ENCODE measurements at places on chromosomes 6 and 20. TPM values are rescaled to one million over a fixed set of nuclear protein-coding genes. Genes with fewer than 3 reads are reported as not detected.

TCF15 gene
- not detected for total RNA-seq

CLPSL2 gene
- total RNA-seq = not detected

PIGU gene
- total RNA-seq = 22.1 TPM

RAB22A gene
- total RNA-seq = 33.6 TPM

VSX1 gene
- not detected for total RNA-seq

INSM1 gene
- total RNA-seq = not detected

- H3K27me3 ChIP-seq = no peaks in the 10 kb centered on the region
- DNase-seq = no peak
- no peaks in the 10 kb centered on the region for H3K36me3 ChIP-seq
- H3K27ac ChIP-seq = no peak overlapping the region
Observed at GRCh38 chr20:18986146-18986830, 172.7 kb downstream of the SCP2D1 start.

GRCh38 chr6:135675862-135676261 is 175.6 kb upstream of the PDE7B start:
- H3K27me3 ChIP-seq = no peaks in the 10 kb centered on the region
- no peaks in the 10 kb centered on the region for H3K4me1 ChIP-seq
- H3K36me3 ChIP-seq = no peaks in the 10 kb centered on the region
- H3K4me3 ChIP-seq = no peak overlapping the region
- H3K27ac ChIP-seq = no peak overlapping the region

GRCh38 chr20:39910536-39910935 is 778.5 kb downstream of the MAFB start:
- no peak overlapping the region for H3K27ac ChIP-seq
- peak; percentile 71 for DNase-seq
- no peaks in the 10 kb centered on the region for H3K36me3 ChIP-seq
- peaks cover 6% of the 10 kb centered on the region for H3K4me1 ChIP-seq
- no peaks in the 10 kb centered on the region for H3K27me3 ChIP-seq
- H3K4me3 ChIP-seq = no peak overlapping the region

- peaks cover 14% of the 10 kb centered on the region for H3K27me3 ChIP-seq
- no peak within 1 kb of the TSS for H3K27ac ChIP-seq
- no peak for DNase-seq
- no peak within 1 kb of the TSS for H3K4me3 ChIP-seq
- peaks cover 17% of the 10 kb centered on the region for H3K4me1 ChIP-seq
Observed at GRCh38 chr20:41366546-41367392, at the start of gene EMILIN3. Gene EMILIN3 (minus strand): TSS chr20:41366818. CDS start chr20:41366634, 184 bp downstream.

DNA sequence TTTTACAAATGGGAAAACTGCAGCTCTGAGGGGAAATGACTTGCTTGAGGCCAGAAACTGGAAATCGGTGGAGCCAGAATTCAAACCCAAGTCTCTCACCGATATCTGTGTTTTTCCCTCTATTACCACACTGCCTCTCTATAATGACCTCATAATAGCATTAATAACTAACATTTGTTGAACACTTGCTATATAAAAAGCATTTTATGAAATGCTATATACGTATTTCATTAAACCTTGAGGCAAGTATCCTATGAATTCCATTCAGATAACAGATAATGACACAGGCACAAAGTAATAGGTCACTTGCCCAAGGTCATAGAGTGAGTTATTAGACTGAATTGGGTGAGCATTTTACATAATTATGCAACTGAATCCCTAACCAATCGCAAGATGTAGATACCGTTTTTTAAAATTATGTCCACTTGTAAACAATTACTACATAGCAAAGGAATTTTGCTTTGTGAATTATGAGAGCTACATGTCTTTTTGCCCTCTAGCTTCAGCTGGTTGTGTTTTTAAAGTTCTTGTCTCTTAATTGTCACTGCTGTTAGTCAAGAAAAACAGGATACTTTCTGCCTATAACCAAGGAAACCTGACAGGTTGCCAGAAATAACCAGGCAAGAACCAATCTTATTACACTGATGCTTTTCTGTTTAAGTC is 4.7 kb downstream of the DSN1 start:
- no peaks in the 10 kb centered on the region for H3K27me3 ChIP-seq
- peaks cover 7% of the 10 kb centered on the region for H3K4me1 ChIP-seq
- no peak for DNase-seq
- no peak overlapping the region for H3K27ac ChIP-seq
- no peak overlapping the region for H3K4me3 ChIP-seq

DNA sequence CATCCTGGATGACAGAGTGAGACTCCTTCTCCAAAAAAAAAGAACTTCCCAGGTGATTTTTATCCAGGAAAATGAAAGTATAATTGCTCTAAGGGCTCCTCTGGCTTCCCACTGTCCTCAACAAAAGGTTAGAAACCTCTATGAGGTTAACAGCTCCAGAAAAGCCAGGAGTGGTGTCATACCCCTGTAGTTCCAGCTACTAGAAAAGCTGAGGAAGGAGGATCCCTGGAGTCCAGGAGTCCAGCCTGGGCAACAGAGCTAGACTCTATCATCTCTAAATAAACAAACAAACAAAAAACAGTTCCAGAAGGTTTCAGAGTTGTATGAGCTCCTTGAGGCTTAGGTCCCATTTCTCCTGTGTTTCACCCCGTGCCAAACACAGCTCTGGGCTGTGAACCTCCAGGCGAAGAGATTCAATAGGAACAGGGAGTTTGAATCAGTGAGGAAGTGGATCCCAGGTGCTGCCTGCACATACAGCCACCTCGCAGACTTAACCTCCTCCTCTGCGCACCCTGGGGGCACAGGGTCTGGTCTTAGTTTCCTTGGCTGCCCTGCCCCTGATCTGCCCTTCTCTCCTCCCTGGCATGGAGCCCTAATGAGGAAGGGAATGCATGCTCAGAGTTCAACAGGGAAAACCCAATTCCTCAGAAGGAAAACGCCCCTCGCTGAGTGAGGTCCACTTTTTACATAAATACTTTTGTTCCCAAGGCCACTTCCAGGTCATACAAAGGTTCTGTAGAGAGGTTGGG is 31.0 kb downstream of the ZC3H12D start:
- H3K27me3 ChIP-seq = no peaks in the 10 kb centered on the region
- DNase-seq = peak; percentile 16
- H3K36me3 ChIP-seq = no peaks in the 10 kb centered on the region
- H3K27ac ChIP-seq = peak overlapping the region; percentile 95
- no peak overlapping the region for H3K4me3 ChIP-seq
- H3K4me1 ChIP-seq = peaks cover 39% of the 10 kb centered on the region

GRCh38 chr20:61731363-61732181 is 334.1 kb downstream of the TAF4 start:
- DNase-seq = no peak
- no peaks in the 10 kb centered on the region for H3K27me3 ChIP-seq
- H3K4me3 ChIP-seq = no peak overlapping the region
- H3K36me3 ChIP-seq = no peaks in the 10 kb centered on the region

DNA sequence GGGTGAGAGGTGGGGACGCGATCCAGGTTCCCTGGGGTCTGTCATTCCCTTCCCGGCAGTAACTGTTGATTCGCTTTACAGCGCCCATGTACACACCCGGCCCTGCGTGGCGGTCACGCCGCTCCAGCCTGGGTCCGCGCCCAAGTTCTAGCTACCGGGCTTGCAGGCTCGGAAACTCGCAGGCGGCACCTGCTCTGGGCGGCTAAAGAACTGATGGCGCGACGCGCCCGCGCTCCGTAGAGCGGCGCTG is 1.4 kb upstream of the POU3F2 start:
- H3K27ac ChIP-seq = no peak overlapping the region
- DNase-seq = peak; percentile 40
- no peak overlapping the region for H3K4me3 ChIP-seq
- H3K36me3 ChIP-seq = no peaks in the 10 kb centered on the region
- H3K27me3 ChIP-seq = peaks cover 54% of the 10 kb centered on the region

- H3K36me3 ChIP-seq = no peaks in the 10 kb centered on the region
- DNase-seq = no peak
- peaks cover 2% of the 10 kb centered on the region for H3K4me1 ChIP-seq
- H3K4me3 ChIP-seq = no peak overlapping the region
- H3K27me3 ChIP-seq = no peaks in the 10 kb centered on the region
Observed at GRCh38 chr20:5667705-5668528, 82.3 kb upstream of the SHLD1 start.

- no peak for DNase-seq
- H3K27me3 ChIP-seq = no peaks in the 10 kb centered on the region
- H3K27ac ChIP-seq = no peak overlapping the region
- H3K4me3 ChIP-seq = no peak overlapping the region
- peaks cover 26% of the 10 kb centered on the region for H3K4me1 ChIP-seq
- H3K36me3 ChIP-seq = no peaks in the 10 kb centered on the region
Observed at GRCh38 chr20:25544311-25544710, 41.0 kb downstream of the NINL start.

GRCh38 chr20:31837896-31838397 is 7.5 kb downstream of the FOXS1 start:
- no peak overlapping the region for H3K4me3 ChIP-seq
- H3K27me3 ChIP-seq = no peaks in the 10 kb centered on the region
- no peak for DNase-seq
- no peaks in the 10 kb centered on the region for H3K4me1 ChIP-seq
- no peaks in the 10 kb centered on the region for H3K36me3 ChIP-seq

- H3K27ac ChIP-seq = no peak overlapping the region
- no peaks in the 10 kb centered on the region for H3K4me1 ChIP-seq
- H3K27me3 ChIP-seq = no peaks in the 10 kb centered on the region
- no peaks in the 10 kb centered on the region for H3K36me3 ChIP-seq
Observed at GRCh38 chr20:52843425-52843824, 128.7 kb upstream of the TSHZ2 start.

DNA sequence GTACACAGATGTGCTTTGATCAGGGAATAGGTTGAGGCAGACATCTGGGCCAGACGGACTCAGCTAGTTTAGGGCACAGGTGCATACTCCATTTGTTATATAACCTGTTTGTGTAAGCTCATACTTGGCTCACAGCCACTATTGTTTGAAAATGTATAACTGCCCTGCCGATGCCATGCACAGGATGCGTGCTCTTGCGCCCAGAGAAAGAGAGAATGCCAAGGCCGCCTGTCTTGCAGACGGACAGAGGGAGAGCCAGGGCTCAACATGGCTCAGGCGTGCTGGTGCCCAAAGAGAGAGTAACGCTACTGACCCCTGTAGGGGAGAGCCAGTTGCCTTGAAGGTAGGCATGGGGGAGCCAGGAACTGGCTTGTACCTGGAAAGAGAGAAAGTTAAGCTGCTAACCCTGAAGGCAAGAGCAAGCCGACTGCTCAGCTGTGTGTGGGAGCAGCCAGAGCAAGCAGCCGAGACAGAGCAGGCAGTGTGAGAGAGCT is 57.7 kb downstream of the FAM229B start:
- H3K27me3 ChIP-seq = no peaks in the 10 kb centered on the region
- peaks cover 9% of the 10 kb centered on the region for H3K36me3 ChIP-seq
- no peak overlapping the region for H3K4me3 ChIP-seq
- no peak overlapping the region for H3K27ac ChIP-seq

DNA sequence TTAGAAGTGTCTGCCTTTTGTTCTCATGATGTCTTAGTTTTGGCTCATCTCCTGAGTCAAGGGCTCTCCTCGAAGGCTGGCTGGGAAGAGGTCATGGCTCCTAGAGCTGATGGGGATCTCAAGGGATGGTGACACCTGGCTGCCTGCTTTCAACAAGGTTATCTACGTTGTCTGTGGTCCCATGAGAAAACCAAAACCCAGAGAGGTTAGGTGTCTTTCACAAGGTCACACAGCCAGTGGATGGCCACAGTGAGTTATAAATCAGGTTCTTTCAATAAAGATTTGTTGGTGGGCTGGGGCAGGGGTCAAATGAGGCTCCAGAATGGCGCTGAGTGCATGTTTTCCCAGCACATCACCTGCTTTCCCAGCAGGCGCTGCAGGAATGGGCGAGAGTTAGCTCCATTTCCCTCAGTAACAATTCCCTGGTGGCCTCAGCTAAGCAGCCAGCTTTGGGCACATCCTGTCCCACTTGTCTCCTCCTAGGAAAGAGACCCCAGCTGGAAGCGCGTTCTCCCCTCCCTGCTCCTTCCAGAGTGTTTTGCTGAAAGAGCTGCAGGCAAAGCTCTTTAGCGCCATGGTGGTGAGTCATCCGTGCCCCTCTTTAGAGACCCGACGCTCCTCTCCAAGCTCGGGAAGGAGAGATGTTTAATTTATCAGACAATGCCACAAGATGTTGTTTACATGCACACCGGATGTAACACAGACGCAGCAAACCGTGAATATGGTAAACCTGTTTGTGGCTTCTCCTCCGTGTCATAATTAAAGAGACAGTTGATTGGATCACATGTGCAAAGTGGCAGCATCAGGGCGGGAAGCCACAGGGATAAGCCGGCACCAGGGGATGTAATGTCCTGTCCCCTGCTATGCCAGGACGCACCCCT is 109.7 kb downstream of the LRFN2 start:
- DNase-seq = no peak
- H3K27me3 ChIP-seq = no peaks in the 10 kb centered on the region
- H3K36me3 ChIP-seq = no peaks in the 10 kb centered on the region
- H3K4me3 ChIP-seq = no peak overlapping the region
- H3K4me1 ChIP-seq = no peaks in the 10 kb centered on the region
- H3K27ac ChIP-seq = no peak overlapping the region

GRCh38 chr20:9482180-9482579 is 32.2 kb upstream of the LAMP5 start:
- no peak overlapping the region for H3K27ac ChIP-seq
- no peaks in the 10 kb centered on the region for H3K4me1 ChIP-seq
- H3K4me3 ChIP-seq = no peak overlapping the region
- no peaks in the 10 kb centered on the region for H3K27me3 ChIP-seq

DNA sequence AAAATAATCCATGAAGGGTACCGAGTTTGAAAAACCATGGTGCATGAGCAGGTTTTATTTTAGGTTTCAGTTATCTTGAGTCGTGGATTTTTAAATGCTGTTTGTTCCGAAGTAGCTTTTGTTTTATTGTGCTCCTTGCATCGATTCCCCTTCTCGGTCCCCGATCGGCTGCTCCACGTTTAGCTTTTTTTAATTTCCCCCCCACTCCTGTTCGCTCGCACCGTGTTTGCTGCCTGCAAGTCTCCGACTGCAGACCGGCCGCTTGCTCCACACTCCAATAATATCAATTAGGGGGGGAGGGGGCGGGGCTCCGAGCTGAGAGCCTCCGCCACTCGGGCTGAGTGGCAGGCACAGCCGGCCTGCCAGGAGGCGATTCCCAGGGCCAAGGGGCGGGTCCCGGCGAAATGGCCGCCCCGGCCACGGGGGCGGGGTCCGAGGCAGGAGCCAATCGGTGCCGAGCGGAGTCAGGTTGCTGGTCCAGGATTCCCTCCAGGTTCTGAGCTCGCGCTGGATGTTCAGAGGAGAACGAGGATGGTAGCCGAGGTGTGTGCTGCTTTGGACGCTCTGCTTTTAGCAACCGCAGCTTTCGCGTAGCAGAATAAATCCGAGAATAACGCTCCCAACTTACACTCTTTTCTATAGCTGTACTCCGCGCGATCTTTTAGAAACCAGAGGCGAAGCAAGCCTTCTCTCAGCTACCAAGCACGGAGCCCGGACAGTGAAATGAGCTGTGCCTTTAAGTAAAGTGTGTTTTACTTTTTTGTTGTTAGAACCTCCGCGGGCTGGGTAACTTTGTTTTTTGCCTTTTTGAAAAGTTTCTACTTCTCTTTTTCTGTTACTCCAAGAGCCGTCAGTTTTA is at the start of gene EPHA7:
Gene EPHA7, minus strand, starts transcription at position 256 of the 859 bp plus-strand sequence. Its CDS starts 218 bp downstream, at position 38.
- H3K36me3 ChIP-seq = no peaks in the 10 kb centered on the region
- H3K4me3 ChIP-seq = peak within 1 kb of the TSS; percentile 29
- no peak within 1 kb of the TSS for H3K27ac ChIP-seq
- DNase-seq = peak; percentile 95
